Neural progenitor cell (in vitro differentiated cells): ENCODE measurements at places on chromosomes 13 and 19.

GRCh38 chr19:35554076-35554475, 8.7 kb downstream of the TMEM147 start:
- DNase-seq, result no peak

DNA sequence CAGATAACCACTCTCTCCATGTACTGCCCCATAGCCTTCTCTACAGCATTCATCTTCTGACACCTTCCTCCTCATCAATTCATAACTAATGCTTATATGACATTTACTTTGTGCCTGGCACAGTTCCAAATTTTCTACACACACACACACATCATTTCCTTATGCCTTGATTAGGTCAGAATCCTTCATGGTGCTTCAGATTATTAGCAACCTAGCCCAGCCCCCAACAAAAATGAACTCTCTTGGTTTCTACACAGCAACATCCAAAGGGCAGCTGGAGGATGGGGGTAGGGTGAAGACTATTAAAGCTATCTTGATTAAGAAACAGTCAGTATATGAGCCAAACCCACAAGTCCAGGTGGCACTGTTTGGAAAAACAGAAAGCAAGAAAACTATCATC, 3.7 kb downstream of the RUBCNL start:
- no peak for DNase-seq

DNA sequence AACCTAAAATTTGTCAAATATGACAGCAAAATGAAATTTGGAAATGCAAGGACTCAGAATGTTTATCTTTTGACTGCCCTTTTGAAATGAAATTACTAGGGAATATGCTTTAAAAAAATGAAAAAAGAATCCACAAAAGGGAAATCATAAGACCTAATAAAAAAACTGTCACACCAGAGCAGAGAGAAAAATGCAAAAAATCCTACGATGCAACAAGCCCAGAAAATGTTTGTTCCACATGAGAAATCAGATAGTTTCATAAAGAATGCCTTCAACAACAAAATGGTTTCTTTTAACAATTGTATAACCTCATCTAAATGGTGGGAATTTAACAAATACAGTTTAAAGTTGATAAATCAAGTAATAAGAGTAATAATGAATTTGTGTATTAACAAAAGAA, 8.0 kb downstream of the LPAR6 start:
- DNase-seq, result no peak

GRCh38 chr13:32737111-32737571, 150.9 kb downstream of the PDS5B start:
- no peak for DNase-seq

DNA sequence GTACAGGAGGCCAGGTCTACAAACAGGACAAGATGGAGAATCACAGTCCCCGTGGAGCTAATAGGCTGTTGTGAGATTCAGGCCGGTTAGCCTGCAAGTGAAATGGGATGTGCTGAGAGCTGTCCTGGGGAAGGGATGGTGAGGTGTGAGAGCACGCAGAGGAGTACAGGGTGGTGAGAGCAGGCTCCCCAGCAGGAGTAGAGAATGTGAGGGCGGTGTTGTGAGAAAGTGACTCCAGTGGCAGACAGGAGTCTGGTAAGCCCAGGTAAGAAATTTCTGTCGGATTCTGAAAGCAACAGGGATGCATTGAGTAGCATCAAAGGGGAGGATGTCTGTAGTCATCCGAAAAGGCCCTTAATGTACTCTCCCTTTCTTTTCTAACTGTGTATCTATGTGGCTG, 50.7 kb upstream of the GPR183 start:
- no peak for DNase-seq

- DNase-seq, result no peak
These were observed 64.8 kb downstream of the DCT start for GRCh38 chr13:94414708-94415107.

DNA sequence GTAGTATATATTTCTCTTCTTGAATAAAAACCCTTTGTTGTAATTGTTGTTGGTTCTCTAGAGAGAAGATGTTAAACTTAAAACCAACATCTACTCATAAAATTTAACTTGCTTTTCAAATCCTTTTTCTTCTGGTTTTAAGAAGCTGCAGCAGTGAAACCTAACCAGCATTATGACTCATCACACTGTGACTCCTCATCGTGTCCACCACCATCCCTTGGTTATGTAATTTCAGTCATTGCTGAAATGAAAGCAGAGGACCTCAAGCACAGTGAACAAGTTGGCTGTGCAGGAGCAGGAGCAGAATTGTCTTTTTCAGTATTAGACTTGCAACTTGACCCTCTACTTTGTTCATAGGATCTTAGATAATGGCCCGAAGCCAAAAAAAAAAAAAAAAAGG, 64.9 kb upstream of the HTR2A start:
- DNase-seq, result no peak
